ENCODE measurements at places on chromosomes 2 and 18. TPM values are rescaled to one million over a fixed set of nuclear protein-coding genes. Genes with fewer than 3 reads are reported as not detected.

The CHST9 gene
- total RNA-seq, result not detected

The MC5R gene
- total RNA-seq, result not detected

The CYP26B1 gene
- not detected for total RNA-seq

The ADNP2 gene
- 14.7 TPM for total RNA-seq

The POU3F3 gene
- not detected for total RNA-seq

DNA sequence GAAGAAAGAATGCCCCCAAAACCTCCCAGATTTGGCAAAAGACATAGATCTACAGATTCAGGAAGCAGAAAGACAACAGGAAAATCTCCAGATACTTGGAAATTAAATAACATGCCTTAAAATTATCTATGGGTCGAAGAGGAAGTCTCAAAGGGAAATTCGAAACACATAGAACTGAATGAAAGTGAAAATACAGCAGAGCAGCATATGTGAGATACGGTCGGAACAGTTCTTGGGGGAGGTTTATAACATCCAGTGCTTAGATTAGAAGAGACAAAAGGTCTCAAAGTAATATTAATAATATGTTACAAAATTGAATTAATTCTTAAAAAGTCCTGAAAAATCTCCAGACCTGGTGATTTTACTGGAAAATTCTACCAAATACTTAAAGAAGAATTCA lies 14.3 kb downstream of the KCNG2 start:
- H3K27me3 ChIP-seq, result no peaks in the 10 kb centered on the region
- peak overlapping the region; percentile 15 for H3K27ac ChIP-seq
- no peak for DNase-seq
- H3K36me3 ChIP-seq, result no peaks in the 10 kb centered on the region
- H3K4me3 ChIP-seq, result no peak overlapping the region

DNA sequence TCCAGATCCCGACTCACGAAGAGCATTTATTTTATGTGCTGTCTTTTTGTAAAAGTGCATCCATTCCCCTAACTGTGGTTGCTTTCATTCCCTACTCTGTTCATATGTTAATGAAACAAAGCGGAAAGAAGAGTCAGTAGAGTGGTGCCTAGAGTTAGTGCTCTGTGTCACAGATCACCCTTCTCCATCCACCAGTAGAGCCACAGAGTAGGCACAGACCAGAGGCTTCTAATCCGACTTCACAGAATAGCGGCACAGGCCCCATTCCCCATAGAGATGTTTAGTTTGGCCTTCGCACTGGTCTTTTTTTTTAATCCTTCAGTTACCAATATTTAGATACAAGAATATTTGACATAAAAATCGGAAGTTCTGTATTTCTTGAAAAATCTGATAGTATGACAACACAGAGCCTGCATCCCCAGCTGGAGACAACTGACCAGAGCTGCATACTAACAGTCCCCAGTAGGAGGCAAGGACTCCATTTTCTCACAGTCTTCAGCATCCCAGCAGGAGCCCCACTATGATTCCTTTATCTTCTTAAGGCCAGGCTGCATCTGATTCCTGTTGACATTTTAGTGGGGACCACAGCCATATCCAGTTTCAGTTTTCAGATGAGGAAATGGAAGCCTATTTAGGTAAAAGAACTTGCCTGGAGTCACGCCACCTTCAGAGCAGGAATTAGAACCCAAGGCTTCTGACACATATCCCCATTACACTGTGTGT lies 7.0 kb downstream of the G6PC2 start:
- no peak for DNase-seq
- peaks cover 3% of the 10 kb centered on the region for H3K27me3 ChIP-seq
- no peaks in the 10 kb centered on the region for H3K36me3 ChIP-seq
- no peak overlapping the region for H3K4me3 ChIP-seq
- H3K4me1 ChIP-seq, result no peaks in the 10 kb centered on the region

GRCh38 chr2:166516712-166517303 lies 22.8 kb upstream of the SCN7A start:
- no peak for DNase-seq
- H3K36me3 ChIP-seq, result no peaks in the 10 kb centered on the region
- no peaks in the 10 kb centered on the region for H3K4me1 ChIP-seq
- H3K27me3 ChIP-seq, result no peaks in the 10 kb centered on the region
- no peak overlapping the region for H3K27ac ChIP-seq
- no peak overlapping the region for H3K4me3 ChIP-seq
